Metanephros (tissue), 2 donors: ENCODE measurements at places on chromosomes 5 and 9. TPM values are rescaled to one million over a fixed set of nuclear protein-coding genes. Genes with fewer than 3 reads are reported as not detected.

Gene GHR
- 21.6 TPM for total RNA-seq

Gene WHRN
- 7.8 TPM for total RNA-seq

Gene ACTBL2
- total RNA-seq = not detected

Gene TERT
- total RNA-seq = 0.47 TPM

Gene GRXCR2
- 0.29 TPM for total RNA-seq

Gene LVRN
- total RNA-seq = 2.6 TPM

Gene PDGFRB
- 182 TPM for total RNA-seq

Gene C9orf153
- 0.70 TPM for total RNA-seq

Gene AK3
- 190 TPM for total RNA-seq

Gene PCDHA10
- total RNA-seq = 1.2 TPM

Gene TMEM232
- 7.3 TPM for total RNA-seq

Gene ASPN
- total RNA-seq = 33.7 TPM

Gene IDNK
- 4.8 TPM for total RNA-seq

Gene TMEM171
- 6.9 TPM for total RNA-seq

Gene CDH6
- 89.1 TPM for total RNA-seq

Gene FBXW2
- total RNA-seq = 49.2 TPM

Gene NRARP
- 10.1 TPM for total RNA-seq

Gene SLC36A2
- total RNA-seq = 6.4 TPM

Gene BTNL8
- total RNA-seq = 0.47 TPM

Gene STPG3
- total RNA-seq = not detected

Gene FOXD4L6
- total RNA-seq = not detected

Gene IFNA17
- total RNA-seq = not detected

Gene NMUR2
- total RNA-seq = 0.12 TPM

Gene CDHR2
- total RNA-seq = 10.1 TPM

Gene PRRC1
- total RNA-seq = 42.9 TPM

Gene SLC25A46
- 58.4 TPM for total RNA-seq
